ENCODE measurements at places on chromosomes 4 and X.

GRCh38 chrX:80602036-80602860, 182.0 kb downstream of the TENT5D start:
- no peak for DNase-seq

DNA sequence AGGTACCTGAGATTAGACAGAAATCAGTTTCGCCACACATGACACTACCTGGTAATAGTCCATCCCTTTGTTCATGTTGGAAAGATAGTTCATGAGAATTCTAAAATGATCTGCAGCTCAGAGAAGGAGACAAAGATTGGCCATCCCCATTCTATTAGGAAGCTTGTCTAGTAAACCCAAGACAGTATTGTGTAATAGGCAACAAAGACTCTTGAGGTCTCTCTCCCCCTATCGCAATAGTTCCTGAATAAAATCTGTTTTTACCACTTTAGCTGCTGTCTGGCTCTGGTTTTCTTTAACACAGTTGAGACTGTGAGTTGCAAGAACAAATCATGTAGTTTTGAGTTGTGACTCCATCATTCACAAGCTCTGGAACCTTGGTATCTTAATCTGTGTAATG, 14.8 kb upstream of the BBS7 start:
- no peak for DNase-seq

DNA sequence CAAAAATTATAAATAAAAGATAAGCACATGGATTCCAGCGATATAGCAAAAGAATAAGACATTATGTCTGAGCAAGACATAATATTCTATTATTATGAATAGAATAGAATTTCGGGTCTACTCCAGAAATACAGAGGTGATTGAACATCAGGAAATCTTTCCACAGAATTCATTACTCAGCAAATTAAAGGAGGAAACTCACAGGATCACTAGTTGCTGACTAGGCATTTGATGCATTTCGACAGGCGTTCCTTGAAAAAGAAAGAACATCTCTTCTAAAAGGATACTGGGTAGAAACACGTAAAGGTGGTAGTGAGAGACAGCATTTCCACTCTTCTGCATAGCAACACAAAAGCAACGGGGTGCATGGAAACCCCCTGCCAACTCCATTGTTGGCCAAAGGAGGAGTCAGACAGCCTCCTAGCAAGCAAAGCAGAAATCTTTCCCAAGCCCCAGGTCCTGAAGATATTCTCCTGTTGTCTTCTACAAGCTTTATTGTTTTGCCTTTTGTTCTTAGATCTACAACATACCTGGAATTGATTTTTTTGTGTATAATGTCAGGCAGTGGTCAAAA, 14.3 kb upstream of the PDZD4 start:
- no peak for DNase-seq

- DNase-seq: no peak
Measured at GRCh38 chr4:98512918-98513317, 145.5 kb downstream of the TSPAN5 start.

DNA sequence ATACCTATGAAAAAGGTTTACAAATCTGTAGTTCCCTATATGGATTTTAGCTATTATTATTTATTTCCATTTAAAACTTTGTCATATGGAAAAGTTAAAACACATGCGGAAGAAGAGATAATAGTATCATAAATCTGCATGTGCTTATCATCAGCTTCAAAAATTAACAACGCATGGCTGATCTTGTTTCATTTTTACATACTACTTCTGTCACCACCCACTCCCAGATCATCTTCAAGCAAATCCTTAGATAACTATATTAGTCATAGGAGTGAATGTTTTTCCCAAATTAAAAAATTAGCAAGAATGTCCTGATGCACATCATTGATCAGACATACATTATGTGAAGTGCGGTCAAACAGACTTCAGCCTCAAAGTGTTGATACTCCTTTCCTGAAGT, 24.6 kb upstream of the MOB1B start:
- no peak for DNase-seq

DNA sequence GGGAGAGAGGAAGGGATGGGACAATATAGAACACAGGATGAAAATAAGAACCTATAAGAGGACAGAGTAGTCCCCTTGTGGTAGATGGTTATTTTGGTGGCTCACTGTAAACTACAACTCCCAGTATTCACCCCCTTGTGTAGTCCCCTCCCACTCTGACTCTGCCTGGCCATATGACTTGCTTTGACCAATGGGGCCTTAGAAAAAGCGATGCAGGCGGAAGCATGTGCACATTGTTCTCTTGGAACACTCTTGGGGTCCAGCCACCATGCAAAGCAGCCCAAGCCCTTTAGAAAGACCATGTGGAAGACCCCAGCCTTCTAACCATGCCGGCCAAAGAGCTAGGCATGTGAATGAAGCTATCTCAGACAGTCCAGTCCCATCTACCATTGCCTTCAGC, 415.0 kb downstream of the BCOR start:
- no peak for DNase-seq

DNA sequence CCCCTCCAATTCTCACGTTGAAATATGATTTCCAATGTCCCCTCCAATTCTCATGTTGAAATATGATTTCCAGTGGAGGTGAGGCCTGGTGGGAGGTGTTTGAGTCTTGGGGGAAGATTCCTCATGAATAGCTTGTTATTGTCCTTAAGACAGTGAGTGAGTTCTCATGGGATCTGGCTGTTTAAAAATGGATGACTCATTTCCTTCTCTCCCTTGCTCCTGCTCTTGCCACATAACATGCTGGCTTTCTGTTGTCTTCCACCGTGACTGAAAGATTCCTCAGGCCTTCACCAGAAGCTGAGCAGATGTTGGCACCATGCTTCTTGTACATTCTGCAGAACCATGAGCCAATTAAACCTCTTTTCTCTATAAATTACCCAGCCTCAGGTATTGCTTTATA, 346.8 kb upstream of the TECRL start:
- no peak for DNase-seq

DNA sequence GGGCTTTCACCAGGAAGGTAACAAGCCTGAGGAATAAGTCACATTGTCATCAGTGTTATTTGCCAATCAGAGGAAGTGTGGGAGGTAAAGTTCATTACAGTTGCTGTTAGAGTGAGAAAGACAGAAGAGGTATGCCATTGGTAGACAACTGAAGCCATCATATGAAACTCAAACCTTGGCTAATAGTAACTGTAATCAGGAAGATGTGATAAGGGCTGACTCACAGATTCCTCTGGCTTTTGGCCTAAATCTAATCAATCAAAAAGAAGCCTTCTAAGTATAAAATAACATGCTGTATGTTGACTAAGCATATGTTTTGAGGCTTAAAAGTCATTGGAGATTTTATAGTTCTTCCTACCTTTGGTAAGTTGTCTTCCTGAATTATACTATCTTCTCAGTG, 242.8 kb downstream of the PCDH7 start:
- no peak for DNase-seq

GRCh38 chr4:85787133-85787532, 312.2 kb downstream of the ARHGAP24 start:
- DNase-seq: no peak

GRCh38 chr4:185997296-185997695, 71.7 kb upstream of the TLR3 start:
- no peak for DNase-seq

- DNase-seq: no peak
Measured at GRCh38 chrX:44291468-44292092, 51.9 kb downstream of the EFHC2 start.

GRCh38 chr4:8847331-8847730, 24.3 kb downstream of the HMX1 start:
- no peak for DNase-seq

GRCh38 chrX:148815218-148815961, 315.0 kb downstream of the AFF2 start:
- DNase-seq: no peak

- DNase-seq: no peak
Measured at GRCh38 chr4:152169683-152170082, 366.2 kb downstream of the FBXW7 start.
